ENCODE measurements at places on chromosomes 16 and 17.

DNA sequence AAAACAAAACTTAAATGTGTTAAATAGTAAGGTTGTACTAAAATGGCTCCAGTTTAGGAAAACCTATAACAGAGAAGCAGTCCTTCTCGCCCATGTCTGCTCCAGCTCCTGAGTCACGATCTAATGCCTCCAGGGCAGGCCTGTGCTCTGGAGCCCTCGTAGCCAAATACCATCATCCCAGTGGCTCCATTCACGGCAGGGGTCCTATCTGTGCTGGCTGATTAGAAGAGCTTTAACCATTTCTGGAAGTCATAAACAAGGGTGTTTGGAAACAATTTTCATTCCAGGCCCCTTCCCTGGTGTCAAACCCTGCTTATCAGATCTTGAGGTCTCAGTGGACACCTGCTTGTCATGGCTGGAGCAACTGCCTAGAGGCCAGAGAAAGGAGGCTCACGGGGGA is 336.9 kb downstream of the SOX9 start:
- no peak for DNase-seq

DNA sequence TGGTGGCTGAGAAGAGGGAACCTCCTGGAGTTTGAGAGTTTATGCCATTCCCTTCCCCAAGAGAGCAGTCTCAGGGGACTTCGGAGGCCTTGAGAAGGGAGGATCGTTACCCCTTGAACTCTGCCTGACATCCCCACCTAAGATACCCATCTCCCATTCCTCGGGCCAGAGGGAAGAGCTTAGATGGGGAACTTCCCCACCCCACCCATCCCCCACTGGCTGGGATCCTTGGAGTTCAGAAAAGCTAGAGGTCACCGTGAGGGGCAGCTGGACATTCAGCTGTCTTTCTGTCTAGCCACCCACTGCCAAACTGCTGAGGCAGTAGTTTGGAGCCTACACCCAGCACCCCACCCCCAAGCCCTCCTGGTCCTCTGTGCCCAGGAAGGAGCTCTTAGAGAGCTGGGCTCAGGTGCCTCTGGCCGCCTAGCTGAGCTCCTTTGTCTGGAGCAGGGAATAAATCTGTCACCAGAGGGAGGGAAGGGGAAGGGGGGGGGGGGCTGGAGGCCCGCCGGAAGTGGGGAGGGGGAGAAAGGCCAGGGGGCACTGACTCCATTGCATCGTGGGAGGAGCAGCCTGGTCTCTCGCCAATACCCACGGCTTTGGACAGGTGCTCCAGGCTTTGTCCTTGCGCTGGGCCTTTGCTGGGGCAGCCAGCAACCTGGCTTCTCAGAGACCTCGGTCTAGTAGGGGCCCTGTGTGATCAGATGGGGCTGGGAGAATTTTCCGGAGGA is 1.0 kb downstream of the HSD11B2 start:
- no peak for DNase-seq

- no peak for DNase-seq
Observed at GRCh38 chr17:81025065-81025740, 9.7 kb upstream of the BAIAP2 start.

DNA sequence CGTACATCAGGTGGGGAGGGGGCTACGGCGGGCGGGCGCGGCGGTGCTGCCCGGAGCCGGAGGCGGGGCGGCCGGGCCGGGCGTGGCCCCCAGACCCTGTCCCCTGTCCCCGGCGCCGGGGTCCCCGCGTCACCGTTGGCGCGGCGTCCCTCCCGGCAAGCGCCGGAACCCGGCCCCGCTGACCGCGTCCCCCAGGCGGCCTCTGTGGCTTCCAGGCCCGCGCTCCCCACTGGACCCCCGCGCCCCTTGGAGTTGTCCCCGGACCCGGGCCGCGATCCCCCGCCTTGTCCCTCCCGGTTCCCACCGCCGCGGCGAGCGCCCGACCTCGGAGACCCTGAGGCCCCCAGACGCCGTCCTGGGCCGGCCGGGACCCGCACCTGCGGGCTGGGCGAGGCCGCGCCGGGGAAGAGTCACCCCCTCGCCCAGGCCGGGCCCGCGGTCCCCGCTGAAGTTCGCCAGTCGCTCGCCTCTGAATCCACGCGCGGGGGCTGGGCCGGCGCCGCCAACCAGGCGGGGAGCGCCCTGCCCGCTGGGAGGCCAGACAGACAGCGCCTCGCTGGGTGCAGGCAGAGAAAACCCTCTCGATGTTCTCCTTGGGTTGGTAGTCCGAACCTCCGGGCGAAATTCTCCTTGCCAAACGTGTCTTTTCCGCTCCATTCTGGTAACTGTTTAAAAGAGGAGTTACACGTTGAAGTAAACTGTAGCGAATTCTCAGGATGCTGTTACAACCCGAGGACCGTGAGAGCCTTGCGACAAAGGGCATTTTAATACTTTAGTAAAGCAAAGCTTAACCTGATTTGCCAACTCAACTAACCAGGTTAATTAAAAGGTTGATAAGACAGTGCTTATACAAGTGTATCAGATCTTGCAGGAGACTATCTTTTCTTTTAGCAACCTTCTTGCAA is 761 bp downstream of the GAN start:
- peak; percentile 9 for DNase-seq

DNA sequence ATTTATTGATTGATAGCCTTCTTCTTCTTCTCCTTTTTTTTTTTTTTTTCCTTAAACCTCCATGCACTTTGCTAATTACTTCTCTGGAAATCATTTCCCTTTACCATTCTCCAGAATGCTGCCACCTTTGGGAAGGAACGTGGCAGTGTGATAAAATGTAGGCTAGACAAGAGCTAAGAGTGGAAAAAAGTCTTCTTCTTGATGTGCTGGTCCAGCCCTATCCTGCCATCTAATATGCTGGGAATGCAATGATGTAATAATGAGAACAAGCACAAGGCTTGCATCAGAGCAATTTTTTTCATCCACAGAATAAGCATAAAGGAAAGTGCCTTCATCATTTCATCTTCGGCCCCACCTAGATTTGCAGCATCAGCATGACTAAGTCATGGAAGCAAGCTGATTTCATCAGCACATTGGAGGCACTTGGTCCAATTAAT is 128.7 kb upstream of the ZFHX3 start:
- no peak for DNase-seq
